ENCODE measurements at places on chromosomes 3 and 15. TPM values are rescaled to one million over a fixed set of nuclear protein-coding genes. Genes with fewer than 3 reads are reported as not detected.
A peak's percentile ranks its signal among the peaks of the same experiment; 100 is the strongest.

GRCh38 chr3:94460931-94461330 is 398.1 kb downstream of the NSUN3 start:
- DNase-seq, result no peak
- H3K36me3 ChIP-seq, result no peaks in the 10 kb centered on the region
- H3K27me3 ChIP-seq, result no peaks in the 10 kb centered on the region
- H3K4me3 ChIP-seq, result no peak overlapping the region

DNA sequence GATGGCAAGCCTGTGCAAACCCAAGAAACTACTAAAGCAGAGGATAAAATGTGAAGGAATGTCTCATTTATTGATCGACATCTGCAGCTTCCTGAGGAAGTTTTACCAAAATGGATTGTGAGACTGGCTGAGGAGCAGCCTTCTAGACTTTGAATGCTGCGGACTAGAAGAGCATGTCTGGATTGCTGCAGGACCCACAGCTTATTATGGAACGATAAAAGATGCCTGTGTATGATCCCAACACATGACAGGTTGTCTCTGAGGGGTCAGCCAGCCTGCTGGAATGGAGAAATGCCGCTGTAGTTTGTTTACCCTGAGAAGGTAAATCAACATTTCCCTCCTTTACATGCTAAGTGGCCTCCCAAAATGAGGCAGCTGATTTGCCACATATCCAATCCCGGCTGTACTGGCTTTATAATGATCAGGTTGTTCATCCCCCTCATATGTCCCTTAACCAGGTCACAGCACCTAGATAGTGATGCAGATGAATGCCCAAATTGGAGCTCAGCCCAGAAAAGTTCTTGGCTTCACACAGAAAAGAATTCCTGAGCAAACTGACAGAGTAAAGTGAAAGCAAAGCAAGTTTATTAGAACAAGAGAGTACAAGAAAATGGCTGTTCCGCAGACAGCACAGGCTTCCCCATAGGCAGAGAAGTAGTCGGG is 63.9 kb downstream of the IL12A start:
- H3K36me3 ChIP-seq, result no peaks in the 10 kb centered on the region
- H3K4me1 ChIP-seq, result peaks cover 10% of the 10 kb centered on the region
- DNase-seq, result no peak
- no peak overlapping the region for H3K4me3 ChIP-seq
- H3K27me3 ChIP-seq, result no peaks in the 10 kb centered on the region

GRCh38 chr3:49530231-49530630 is 24.0 kb upstream of the BSN start:
- no peaks in the 10 kb centered on the region for H3K27me3 ChIP-seq
- peak overlapping the region; percentile 75 for H3K27ac ChIP-seq
- peaks cover 27% of the 10 kb centered on the region for H3K36me3 ChIP-seq
- H3K4me3 ChIP-seq, result no peak overlapping the region
- H3K4me1 ChIP-seq, result peaks cover 6% of the 10 kb centered on the region

DNA sequence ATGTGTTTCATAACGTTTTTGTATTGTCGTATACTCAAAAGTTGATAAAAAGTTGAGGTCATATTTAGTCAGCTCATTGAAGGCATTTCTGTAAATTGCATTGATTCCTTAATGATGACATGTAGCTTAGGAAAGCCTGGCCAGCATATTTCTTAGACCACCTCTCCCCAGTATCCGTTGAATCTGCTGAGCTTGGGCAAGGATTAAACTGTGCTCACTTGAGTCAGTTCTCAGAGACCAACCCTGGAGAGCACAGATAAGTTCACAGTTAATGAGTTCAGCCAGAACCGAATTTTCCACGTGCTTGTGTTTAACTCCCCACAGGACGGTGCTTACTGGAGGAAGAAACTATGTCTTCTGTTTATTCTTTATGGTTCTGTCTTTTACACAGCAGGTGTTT is 132.7 kb downstream of the SLC25A26 start:
- no peak overlapping the region for H3K27ac ChIP-seq
- peaks cover 7% of the 10 kb centered on the region for H3K4me1 ChIP-seq
- H3K27me3 ChIP-seq, result peaks cover 26% of the 10 kb centered on the region
- no peak overlapping the region for H3K4me3 ChIP-seq
- no peaks in the 10 kb centered on the region for H3K36me3 ChIP-seq
- DNase-seq, result no peak

GRCh38 chr3:135503065-135503759 is 462.3 kb upstream of the PPP2R3A start:
- peaks cover 46% of the 10 kb centered on the region for H3K27me3 ChIP-seq
- H3K27ac ChIP-seq, result peak overlapping the region; percentile 14

SLC12A1 gene
- total RNA-seq, result 0.05 TPM

GRCh38 chr15:101161656-101162055 is 90.2 kb downstream of the CHSY1 start:
- no peaks in the 10 kb centered on the region for H3K27me3 ChIP-seq
- no peak overlapping the region for H3K4me3 ChIP-seq
- peaks cover 4% of the 10 kb centered on the region for H3K36me3 ChIP-seq
- no peak overlapping the region for H3K27ac ChIP-seq
- DNase-seq, result no peak

- no peak for DNase-seq
- H3K4me3 ChIP-seq, result no peak overlapping the region
- peaks cover 14% of the 10 kb centered on the region for H3K36me3 ChIP-seq
- H3K4me1 ChIP-seq, result peaks cover 4% of the 10 kb centered on the region
- no peak overlapping the region for H3K27ac ChIP-seq
Measured at GRCh38 chr15:80501476-80501875, 97.3 kb downstream of the ARNT2 start.

MLF1 gene
- 23.8 TPM for total RNA-seq

CPNE9 gene
- total RNA-seq, result 0.59 TPM

DNA sequence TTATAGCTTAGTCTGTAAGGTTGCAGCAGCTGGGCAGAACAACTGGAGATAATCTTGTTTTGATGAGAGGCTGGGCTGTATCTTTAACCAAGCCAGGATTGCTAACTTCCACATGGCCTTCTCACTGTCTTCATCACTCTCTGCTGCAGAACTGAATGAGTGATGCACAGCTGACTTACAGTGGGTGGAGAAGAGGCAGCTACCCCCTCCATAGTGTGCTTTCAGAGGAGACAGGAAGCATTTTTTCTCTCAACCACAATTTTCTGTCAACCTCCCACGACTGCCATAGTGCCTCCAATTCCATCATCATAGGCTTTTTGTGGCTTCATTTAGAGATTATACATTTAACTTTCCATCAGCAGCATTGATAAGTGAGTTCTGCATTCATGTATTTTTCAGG is 168.2 kb downstream of the CLSTN2 start:
- H3K4me3 ChIP-seq, result no peak overlapping the region
- no peaks in the 10 kb centered on the region for H3K36me3 ChIP-seq
- no peak overlapping the region for H3K27ac ChIP-seq
- no peaks in the 10 kb centered on the region for H3K4me1 ChIP-seq
- no peak for DNase-seq

DNA sequence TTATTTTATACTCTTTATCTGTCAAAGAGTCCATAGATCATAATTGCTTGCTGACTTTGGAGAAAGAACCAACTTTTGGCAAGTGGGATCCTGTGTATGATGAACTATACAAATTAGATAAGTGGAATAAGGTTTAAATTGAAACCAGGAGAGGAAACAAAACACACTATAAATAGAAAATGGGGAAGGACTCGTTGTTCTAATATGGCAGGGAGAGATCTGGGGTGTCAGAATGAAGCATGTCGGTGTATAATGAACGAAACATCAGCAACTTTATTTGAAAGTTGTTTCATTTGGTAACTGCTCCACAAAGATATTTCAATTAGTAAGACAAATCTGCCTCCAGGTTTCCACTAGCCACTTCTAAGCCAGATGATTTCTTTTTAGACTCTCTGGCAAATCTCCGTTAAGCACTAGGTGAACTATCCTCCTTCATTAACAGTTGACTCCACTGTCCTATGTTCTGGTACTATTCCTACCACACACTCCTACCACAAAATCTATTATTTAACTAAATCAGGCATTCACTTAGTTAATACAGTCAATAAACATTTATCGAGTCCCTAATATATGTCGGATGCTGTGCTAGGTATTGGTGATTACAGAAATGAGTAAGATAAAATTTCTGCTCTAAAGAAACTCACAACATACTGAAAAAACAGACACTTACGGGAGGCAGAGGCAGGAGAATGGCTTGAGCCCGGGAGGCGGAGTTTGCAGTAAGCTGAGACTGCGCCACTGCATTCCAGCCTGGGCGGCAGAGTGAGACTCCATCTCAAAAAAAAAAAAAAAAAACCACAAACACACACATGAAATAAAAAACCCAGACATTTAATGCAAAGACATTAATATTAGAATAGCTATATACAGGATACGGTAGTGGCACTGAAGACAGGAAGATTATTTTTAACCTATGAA is 20.1 kb downstream of the SLC15A2 start:
- no peak overlapping the region for H3K4me3 ChIP-seq
- peaks cover 2% of the 10 kb centered on the region for H3K36me3 ChIP-seq
- no peak for DNase-seq
- H3K4me1 ChIP-seq, result no peaks in the 10 kb centered on the region
- H3K27ac ChIP-seq, result no peak overlapping the region

CEMIP gene
- total RNA-seq, result 16.4 TPM

DNA sequence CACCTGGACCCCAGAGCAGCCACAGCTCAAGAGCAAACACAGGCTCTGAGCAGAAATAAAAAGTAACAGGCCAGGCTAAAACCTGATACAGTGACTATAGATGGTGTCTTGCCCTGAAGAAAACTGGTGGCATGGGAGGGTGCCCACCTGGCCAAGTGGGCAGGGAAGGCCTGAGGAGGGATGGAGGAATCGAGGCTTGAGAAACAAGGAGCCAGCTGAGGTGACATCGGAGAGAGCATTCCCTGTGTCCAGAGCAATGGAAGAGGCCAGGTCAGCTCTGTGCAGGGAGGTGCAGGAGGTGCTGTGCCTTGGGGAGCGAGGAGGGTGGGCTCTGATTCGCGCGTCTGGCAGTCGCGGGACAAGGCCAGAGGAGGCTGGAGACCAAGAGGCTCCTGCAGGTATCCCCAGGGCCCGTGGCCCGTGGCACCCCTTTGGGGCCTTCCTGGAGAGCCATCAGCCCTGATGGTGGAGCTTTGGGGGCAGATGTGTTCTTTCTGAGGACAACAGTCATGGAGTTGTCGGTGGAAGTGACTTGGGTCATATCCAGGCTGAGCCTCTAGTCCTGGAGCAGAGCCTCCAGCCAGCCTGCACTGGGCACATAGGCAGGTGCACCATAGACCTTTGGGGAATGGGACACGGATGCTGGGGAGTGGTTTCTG is 56.1 kb downstream of the PLXNA1 start:
- no peaks in the 10 kb centered on the region for H3K36me3 ChIP-seq
- H3K27ac ChIP-seq, result no peak overlapping the region

DNA sequence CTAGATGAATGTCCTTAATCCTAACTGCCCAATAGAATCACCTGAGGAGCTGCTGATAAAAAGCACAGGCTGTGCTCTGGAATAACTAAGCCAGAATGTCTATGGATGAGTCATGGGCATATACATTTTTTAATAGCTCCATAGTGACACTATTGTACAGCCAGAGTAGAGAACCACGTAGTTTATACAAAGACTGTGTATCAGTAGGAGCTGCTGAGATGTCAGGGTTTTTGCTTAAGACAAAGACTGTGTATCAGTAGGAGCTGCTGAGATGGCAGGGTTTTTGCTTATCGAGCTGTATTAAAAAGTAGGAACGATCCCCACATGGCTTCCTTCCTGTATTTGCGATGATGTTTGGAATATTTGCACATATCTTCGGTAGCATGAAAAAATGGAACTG is 137.4 kb downstream of the SV2B start:
- H3K27ac ChIP-seq, result no peak overlapping the region
- peaks cover 35% of the 10 kb centered on the region for H3K27me3 ChIP-seq
- H3K36me3 ChIP-seq, result no peaks in the 10 kb centered on the region
- no peak for DNase-seq
- H3K4me1 ChIP-seq, result no peaks in the 10 kb centered on the region

P2RY14 gene
- total RNA-seq, result 0.14 TPM

GRCh38 chr3:112046599-112046998 is 12.1 kb downstream of the TMPRSS7 start:
- no peaks in the 10 kb centered on the region for H3K27me3 ChIP-seq
- no peaks in the 10 kb centered on the region for H3K36me3 ChIP-seq
- H3K4me1 ChIP-seq, result no peaks in the 10 kb centered on the region

SLC6A6 gene
- 30.3 TPM for total RNA-seq

CFAP92 gene
- total RNA-seq, result 4.5 TPM

CKMT1A gene
- total RNA-seq, result 37.3 TPM

DNA sequence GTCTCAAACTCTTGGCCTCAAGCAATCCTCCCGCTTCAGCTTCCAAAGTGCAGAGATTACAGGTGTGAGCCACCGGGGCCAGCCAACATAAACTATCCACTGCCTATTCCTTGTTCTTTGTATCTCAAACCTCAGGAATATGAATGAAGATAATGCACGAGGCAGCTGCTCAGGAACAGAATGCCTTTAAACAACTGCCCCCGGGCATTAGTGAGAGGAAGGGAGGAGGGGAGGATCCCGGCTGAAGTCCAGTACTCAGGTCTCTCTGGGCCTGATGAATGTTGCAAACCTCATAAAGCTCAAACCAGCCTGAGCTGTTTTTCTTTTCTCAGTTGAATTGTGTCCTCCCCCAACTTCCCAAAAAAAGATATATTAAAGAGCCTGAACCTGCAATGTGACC is 26.9 kb upstream of the MTMR14 start:
- H3K27me3 ChIP-seq, result peaks cover 39% of the 10 kb centered on the region
- DNase-seq, result no peak
- H3K36me3 ChIP-seq, result no peaks in the 10 kb centered on the region
- H3K4me1 ChIP-seq, result no peaks in the 10 kb centered on the region
- no peak overlapping the region for H3K4me3 ChIP-seq

- H3K36me3 ChIP-seq, result peaks cover 27% of the 10 kb centered on the region
- no peak overlapping the region for H3K4me3 ChIP-seq
- no peaks in the 10 kb centered on the region for H3K4me1 ChIP-seq
- no peaks in the 10 kb centered on the region for H3K27me3 ChIP-seq
- H3K27ac ChIP-seq, result no peak overlapping the region
- DNase-seq, result no peak
Measured at GRCh38 chr15:50925281-50925680, 16.8 kb downstream of the AP4E1 start.

- no peak overlapping the region for H3K4me3 ChIP-seq
- no peak for DNase-seq
- no peaks in the 10 kb centered on the region for H3K4me1 ChIP-seq
- H3K27me3 ChIP-seq, result no peaks in the 10 kb centered on the region
- H3K36me3 ChIP-seq, result peaks cover 33% of the 10 kb centered on the region
Measured at GRCh38 chr3:120393761-120394160, 44.6 kb upstream of the LRRC58 start.

GRCh38 chr3:154496540-154496939 is 66.5 kb upstream of the GPR149 start:
- H3K27ac ChIP-seq, result no peak overlapping the region
- DNase-seq, result no peak
- H3K4me3 ChIP-seq, result no peak overlapping the region
- H3K27me3 ChIP-seq, result no peaks in the 10 kb centered on the region
- H3K4me1 ChIP-seq, result no peaks in the 10 kb centered on the region
- no peaks in the 10 kb centered on the region for H3K36me3 ChIP-seq

GRCh38 chr3:185176750-185177359 is 24.0 kb upstream of the C3orf70 start:
- H3K36me3 ChIP-seq, result no peaks in the 10 kb centered on the region
- DNase-seq, result no peak
- no peaks in the 10 kb centered on the region for H3K27me3 ChIP-seq
- no peak overlapping the region for H3K4me3 ChIP-seq
- no peak overlapping the region for H3K27ac ChIP-seq
